Stimulated activated CD8-positive, alpha-beta memory T cell treated with anti-CD3 and anti-CD28 coated beads, Interleukin-15, amount 100 ng/mL, for 4 hours (primary cell): ENCODE measurements at places on chromosomes 3 and 15.

GRCh38 chr3:113747283-113748046 is 630 bp downstream of the ATP6V1A start:
- no peak for DNase-seq

DNA sequence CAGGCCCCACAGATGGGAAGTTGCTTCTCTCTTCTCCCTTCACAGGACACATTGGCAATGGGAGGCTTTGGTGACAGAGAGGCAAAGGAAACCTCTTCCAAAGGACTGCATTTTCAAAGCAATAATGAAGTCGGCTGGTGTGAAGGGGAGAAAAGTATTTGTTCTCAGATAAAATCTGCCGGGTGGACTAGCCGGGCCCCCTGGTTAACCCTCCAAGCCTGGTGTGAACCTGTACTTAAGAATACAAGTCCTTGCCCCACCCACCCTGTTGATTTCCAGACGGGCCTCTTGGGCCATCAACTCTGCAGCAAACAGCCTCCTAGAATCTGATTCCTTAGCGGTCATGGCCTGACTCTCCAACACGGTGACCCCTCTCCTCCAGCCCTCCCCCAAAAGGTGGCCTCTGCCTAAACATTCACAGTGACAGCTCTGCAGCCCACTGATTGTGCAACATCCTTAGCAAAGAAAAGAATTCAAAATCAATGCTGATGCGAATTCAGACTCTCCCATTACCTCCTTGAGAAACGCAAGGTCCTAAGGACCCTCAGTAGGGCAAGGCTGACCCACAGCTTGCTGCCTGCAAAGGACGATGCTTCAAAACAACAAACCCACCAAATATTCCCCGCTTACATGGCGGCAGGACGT is 9.9 kb downstream of the TLE3 start:
- no peak for DNase-seq

DNA sequence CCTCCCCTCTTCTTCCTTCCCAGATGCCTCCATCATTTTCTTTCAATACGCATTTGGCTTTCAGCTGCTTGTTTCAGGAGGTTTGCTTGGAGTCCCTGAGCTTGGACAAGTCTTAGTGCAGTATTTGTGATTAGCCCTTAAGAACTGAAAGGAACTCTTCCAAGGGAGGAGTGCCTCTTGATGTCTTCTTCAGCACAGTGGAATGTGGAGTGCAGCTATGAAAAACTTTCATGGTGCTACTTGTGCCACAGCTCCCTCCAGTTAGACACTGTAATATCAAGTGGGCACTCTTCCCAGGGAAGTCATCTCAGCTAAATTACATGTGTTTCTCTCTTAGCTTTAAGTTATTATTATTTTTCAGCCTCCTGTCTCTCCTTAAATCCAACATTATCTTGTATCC is 173.1 kb downstream of the NECTIN3 start:
- no peak for DNase-seq

DNA sequence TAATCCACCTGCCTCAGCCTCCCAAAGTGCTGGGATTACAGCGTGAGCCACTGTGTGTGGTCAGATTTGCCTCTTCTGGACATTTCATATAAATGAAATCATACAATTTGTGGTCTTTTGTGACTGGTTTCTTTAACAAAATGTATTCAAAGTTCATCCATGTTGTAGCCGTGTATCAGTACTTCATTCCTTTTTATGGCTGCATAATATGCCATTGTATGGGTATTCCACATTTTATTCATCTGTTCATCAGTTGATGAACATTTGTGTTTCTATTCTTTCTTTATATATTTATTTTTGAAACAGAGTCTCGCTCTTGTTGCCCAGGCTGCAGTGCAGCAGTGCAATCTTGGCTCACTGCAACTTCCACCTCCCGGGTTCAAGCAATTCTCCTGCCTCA is 25.8 kb downstream of the WDR76 start:
- DNase-seq, result no peak

GRCh38 chr3:181892848-181893247 is 181.1 kb downstream of the SOX2 start:
- no peak for DNase-seq

DNA sequence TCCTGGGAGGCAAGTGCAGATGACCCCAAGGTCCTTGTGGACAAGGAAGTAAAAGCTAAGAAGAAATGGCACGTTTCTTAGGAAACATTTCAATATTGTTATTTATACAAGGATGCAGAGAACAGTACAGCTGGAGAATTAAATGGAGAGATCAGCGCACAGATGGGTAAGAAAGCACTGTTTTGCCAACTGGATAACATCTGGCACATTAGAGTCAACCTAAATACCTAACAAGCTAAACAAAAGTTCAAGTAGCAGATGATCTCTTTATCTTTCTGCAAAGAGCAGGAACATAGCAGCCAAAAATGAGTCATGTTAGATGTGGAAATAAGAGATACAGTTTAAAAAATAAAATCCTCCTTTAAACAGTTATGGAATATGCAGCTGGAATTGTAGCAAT is 15.7 kb upstream of the DPPA4 start:
- DNase-seq, result no peak

- no peak for DNase-seq
These were observed 7.0 kb downstream of the GPR160 start for GRCh38 chr3:170044795-170045244.

DNA sequence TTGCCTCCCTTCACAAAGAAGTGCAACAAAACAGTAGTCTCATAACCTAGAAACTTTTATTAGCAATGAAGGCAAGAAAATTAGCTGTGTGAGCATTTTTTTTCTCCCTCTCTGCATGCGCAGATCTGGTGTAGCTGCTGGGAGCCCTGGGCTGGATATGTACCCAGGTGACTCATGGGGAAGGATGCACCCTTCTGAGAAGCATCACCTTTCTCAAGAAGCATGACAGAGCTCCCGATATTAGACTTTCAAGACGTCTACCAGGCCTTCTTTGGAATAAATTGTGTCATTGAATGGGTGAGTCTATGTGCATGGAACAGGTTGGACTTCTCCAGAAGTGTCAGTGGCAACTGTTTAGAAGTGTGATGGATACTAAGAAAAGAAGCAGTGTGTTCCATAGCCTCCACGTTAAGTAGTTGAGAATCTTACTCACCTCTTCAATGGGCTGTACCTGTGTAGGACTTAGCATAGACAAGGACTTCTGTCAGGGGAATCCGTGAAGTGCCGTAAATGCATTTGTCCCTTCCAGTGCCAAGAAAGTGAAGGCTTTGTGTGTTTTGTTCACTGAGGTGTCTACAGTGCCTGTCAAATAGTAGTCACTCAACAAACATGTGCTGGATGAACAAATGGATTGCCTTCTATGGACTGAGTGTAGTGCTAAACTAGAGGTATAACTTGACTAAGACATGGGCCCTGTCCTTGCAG is 47.7 kb upstream of the RASGRP1 start:
- peak; percentile 31 for DNase-seq

- DNase-seq, result no peak
These were observed 26.7 kb upstream of the SNRK start for GRCh38 chr3:43259626-43260025.

- no peak for DNase-seq
These were observed 27.0 kb upstream of the APH1B start for GRCh38 chr15:63250312-63250965.

GRCh38 chr15:69390575-69390974 is 23.6 kb upstream of the KIF23 start:
- no peak for DNase-seq

- no peak for DNase-seq
These were observed 322.6 kb downstream of the THSD4 start for GRCh38 chr15:71437919-71438318.

GRCh38 chr3:128874481-128875180 is 4.8 kb upstream of the ACAD9 start:
- no peak for DNase-seq

DNA sequence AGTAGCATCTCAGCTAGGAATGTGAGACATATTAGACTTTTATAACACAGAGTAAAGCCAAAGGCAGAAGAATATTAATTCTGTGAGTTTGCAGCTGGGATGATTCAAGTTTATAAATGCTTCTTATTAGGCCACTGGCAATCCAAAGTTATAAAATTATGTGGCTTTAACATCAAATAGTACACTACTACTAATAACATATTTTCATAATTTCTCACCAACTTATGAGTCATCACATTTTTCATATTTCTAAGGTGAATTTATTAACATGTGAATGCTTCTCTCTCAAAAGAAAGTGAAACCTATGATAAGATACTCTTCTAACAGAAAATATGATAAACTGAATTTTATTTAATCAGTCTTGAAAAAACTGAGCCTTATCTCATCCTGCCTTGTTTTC is 1348.2 kb upstream of the ALCAM start:
- no peak for DNase-seq

- no peak for DNase-seq
These were observed 615 bp downstream of the HES1 start for GRCh38 chr3:194136519-194137007.

DNA sequence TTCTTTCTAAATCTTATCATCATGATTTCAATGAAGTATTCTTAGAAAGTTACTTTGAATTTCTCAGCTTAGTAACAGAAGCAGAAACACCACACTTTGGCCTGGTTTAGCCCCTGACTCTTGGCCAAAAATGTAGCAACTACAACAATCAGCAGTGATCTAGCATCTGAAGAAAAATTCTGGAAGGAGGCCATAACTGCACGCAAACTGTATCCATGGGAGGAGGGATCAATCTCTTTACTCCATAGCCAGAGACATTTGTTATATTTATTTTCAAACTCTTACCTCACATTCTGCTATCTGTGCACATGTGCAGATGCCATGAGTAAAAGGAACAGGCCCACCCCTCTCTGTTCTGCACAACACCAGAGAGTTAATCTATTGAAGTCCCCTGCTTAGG is 251.0 kb upstream of the P2RY1 start:
- DNase-seq, result no peak

- DNase-seq, result no peak
These were observed 22.9 kb downstream of the COLQ start for GRCh38 chr3:15498431-15499214.

GRCh38 chr3:43349716-43350115 is 63.4 kb downstream of the SNRK start:
- DNase-seq, result no peak

- DNase-seq, result no peak
These were observed 37.3 kb downstream of the LMCD1 start for GRCh38 chr3:8538913-8539312.

DNA sequence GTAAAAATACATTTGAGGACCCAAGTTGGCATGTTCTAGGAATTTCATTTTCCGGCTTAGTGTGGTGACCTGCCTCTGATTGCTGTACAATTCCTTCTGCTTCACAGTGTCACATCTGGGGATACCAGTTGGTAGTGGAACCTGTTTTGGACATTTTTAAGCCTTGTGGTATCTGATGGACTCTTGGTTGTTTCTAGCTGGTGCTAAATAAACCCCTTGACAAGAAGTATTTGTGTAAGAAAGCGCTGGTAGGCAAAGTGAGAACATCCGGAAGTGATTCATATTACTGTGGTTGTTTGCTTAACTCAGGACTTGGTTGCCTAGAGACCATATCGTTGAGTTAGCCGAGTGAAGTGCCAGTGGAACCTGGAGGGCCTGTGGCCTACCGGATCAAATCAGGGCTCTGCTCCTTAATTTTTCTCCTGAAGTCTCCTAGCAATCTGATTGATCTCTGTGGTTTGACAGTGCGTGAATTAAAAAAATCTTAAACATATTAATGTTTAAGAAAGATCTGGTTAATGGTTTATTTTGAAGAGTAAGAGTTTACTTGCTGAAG is 12.8 kb downstream of the IQGAP1 start:
- DNase-seq, result peak; percentile 41

- no peak for DNase-seq
These were observed 412.5 kb downstream of the SOX2 start for GRCh38 chr3:182124187-182124586.

DNA sequence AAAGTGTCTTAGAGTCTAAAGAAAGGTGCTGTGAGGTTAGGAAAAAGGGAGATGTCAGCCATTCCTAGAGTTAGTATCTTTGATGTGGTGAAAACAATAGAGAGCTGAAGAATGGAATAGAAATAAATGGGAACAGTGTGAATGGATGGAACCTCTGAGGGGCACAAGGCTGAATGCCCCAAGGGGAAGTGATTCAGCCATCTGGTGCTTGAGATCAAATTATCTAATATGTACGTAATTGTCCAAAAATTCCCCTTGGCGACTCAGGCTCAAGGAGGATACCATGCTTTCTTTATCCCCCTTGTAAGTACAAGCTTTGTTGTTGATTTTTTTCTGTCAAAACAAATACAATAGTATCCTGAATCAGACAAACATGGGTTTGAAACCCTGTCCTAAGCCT is 361.6 kb downstream of the LSAMP start:
- no peak for DNase-seq

DNA sequence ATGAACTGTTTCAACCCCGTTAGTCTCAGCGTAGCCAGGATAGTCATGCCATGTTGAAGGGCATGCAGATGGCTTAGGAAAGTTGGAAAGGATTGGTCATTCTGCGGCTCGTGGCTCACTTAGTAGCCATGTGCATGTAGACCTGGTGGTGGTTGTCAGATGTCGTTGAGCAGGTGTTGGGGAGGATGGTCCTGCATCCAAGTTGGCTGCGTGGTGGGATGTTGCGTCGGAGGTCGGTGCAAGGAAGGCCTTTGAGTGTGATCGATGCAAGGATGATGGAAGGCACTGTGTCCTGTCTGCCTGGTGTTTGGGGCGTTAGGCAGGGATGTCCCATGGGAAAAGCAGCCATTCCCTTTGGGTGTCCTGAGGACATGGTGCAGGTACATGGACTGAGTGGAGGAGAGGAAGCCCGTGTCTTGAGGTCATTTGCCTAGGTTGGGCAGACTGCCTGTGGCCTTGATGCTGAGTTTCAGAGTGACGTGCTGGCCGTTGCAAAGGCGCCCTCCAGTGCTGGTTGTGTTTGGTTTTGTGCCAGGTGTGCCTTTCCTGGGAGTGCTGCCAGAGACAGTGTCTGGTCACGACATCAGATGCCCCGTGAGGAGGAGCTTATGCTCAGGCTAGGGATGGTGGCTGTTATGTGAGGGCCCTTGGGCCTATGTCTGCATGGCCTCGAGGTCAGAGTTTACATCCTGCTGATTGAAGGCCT is 103.4 kb downstream of the SNRPN start:
- no peak for DNase-seq

DNA sequence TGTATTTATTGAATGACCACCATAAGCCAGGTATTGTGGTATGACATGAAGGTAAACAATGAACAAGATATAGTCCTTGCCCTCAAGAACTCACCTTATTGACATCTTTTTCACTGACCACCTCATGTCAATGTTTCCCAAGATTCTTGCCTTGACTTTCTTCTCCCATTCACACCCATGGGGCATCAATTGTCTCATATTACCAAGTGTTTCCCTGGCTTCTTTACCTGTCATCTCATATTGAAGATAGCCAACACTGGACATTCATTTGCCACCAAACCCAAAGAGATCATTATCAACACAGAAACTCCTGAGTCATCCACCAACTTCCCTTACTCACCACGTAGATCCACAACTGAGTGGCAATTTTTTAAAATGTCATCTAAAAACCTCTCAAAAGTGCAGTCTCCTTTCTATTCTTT is 2.2 kb downstream of the EFHB start:
- no peak for DNase-seq

- no peak for DNase-seq
These were observed 1157.2 kb downstream of the ROBO1 start for GRCh38 chr3:78610462-78611125.

DNA sequence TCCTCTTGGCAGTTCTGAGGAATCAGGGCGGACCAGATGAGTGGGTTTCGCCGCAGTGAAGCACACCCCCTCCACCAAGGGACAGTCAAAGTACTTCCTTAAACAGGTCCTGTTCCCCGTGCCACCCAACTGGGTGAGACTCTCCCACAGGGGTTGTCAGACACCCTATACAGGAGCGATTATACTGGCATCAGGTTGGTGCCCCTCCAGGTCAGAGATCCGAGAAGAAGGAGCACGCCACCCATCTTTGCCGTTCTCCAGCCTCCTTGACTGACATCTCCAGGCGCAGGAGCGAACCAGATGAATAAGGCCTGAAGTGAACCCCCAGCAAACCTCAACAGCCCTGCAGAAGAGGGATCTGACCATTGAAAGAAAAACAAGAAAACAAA is 108.1 kb upstream of the ZBTB20 start:
- DNase-seq, result no peak
